ENCODE measurements at places on chromosomes 2 and 18.

DNA sequence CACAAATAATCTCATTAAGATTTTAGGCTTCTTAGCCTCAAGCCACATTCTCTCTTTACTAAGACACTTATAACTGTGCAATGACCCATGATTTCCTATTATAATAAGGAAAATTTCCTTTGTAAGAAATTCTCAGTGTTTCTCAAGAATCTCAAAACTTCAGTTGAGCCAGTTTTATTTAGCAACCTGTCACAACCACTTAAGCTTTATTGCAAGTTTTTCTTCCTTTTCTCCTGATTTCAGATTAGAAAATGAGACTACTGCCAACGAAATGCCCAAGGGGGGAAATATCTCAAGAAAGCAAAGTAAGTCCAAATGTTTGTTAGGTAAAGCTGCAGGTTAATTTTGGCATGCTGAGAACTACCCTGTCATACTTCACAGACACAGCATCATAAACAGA lies 178.5 kb downstream of the THADA start:
- DNase-seq: no peak

DNA sequence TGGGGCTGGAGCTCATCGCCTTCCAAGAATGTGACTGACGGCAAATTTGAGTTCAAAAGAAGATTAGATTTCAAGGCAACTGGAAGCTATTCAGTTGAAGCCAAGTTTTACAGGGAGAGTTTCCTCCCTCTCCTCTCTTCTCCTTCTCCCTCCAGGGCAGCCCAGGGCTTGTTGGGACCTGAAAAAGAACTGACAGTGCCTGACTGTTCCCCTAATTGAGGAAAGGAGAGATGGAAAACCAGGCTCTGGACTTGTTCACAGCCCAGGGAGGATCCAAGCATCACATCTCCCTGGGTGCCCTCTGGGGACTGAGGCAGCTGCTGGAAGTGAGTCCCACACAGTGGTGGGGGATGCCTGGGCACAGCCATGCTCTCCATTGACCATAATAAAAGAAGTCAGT lies 88.1 kb downstream of the THNSL2 start:
- no peak for DNase-seq

GRCh38 chr2:217054791-217055190 lies 194.9 kb upstream of the TNP1 start:
- DNase-seq: no peak

DNA sequence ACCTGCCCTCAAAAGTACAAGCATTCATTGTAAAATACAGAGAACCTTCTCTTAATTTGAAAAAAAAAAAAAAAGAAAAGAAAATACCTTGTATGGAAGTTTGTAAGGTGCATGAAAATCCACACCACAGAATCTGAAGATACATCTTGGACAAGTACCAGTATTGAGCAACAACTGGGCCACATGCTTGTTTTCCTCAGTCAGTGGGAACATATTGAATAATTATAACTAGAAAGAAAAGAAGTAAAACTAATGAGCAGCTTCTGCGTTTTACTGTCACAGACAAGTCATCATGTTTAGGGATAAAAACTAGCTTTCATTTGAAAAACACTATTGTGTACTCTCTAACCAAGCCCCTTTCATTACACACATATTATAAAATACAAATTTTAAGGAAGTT lies 5.8 kb upstream of the PEX13 start:
- no peak for DNase-seq

DNA sequence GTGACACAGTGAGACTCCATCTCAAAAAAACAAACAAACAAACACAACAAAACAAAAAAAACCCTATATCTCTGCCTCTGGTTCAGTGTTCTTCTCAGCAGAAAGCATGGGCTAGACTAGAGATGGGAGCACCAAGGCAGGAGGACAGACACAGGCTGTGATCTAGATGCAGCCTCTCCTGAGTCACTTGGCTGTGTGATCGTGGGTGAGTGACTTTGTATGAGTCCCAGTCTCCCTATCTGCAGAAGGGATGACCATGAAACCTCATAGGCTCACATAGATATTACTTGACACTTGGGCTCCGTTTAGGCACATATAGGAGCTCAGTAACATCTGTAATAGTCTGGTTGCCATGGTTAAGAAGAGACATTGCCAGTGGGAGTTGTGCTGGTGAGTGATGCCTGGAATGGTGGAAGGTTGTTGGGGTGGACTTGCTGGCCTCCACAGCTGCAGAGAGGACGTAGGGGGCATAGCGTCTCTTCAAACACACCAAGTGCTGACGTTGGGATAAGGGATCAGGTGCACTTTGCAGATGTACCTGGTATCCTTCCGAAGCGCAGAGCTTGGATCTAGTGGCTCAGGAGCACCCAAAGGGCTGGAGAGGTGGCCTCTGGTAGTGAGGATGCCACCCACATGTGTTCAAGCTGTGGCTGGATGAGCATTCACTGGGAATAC lies 318.9 kb upstream of the HS6ST1 start:
- DNase-seq: no peak

- no peak for DNase-seq
These were observed 82.1 kb downstream of the ZFP36L2 start for GRCh38 chr2:43144263-43144662.

DNA sequence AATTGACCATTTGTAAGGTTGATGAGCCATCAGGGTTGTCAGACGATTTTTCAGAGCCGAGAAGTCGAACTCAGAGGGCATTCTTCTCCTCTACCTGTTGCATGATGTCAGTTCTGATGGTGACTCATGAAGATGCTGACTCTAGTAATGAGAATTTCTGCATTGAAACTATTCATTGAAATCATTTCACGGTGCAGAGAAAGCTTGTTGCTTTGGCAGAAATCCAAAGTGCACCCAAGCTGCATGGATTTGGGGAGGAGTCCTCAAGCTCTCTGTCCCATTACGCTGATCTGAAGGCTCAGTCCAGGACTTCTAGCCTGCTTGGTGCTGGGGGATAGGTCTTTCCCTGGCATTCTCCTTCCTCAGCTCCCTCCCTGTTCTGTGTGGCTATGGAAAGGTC lies 125.7 kb upstream of the PXDN start:
- no peak for DNase-seq

DNA sequence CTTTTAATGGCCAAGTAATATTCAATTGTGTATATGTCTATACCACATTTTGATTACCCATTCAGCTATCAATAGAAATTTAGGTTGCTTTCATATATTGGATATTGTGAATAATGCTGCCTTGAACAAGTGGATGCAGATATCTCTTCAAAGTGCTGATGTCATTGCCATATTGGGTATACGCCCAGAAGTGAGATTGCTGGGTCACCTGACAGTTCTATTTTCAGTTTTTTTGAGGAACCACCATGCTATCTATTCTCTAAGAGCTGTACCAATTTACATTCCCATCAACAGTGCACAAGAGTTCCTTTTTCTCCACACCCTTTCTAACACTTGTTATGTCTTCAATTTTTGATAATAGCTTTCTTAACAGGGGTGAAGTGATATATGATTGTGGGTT lies 306.9 kb downstream of the ZNF516 start:
- no peak for DNase-seq

- no peak for DNase-seq
These were observed 5.8 kb upstream of the PMAIP1 start for GRCh38 chr18:59893971-59894370.

Measured in NCI-H2081 (cell line).